Renal pelvis (tissue), 12 donors: ENCODE measurements at places on chromosomes 16 and 17. TPM values are rescaled to one million over a fixed set of nuclear protein-coding genes. Genes with fewer than 3 reads are reported as not detected.

DNA sequence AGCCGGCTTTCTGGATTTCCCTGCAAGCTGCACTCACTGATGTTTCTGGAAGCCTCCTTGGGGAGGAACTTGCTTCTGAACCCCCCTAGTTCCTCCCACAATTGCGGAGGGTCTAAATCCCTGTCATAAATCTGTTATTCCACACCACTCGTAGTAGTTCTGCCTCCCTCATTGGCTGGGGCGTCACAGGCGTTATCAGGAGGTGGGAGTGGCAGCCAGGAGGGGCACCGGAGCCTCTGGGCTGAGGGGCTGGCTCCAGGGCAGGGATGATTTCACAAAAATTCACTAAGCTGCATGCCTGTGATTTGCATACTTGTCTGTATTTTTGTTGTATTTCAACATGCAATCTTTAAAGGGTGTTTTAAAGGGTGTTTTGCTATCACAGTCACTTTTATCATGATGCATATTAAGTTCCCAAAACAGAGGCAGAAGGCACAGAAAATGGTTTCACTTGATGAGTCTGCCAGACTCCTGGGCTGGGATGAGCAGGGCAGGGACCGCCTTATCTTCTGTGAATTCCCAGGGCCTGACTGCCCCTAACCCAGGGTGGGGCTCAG, 176.2 kb upstream of the FOXF1 start:
- DNase-seq = no peak

DNA sequence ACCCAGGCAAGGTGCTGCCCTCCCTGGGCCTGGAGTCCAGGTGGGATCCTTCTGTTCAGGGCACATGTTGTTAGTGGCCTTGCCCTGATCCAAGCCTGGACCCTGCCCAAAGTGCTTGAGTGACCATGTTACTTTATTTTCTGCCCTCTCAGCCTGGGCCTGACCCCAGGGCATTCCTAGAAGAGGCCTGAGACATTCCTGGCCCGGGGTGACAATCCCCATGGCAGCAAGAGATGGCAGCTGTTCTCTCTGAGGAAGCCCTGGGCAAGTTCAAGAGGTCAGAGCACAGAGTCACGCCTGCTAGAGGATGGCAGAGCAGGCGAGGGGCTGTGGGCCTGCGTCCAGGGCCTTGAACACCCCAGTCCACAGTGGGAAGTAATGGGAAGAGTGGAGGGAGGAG, 5.0 kb downstream of the CDH16 start:
- DNase-seq = no peak

- DNase-seq = no peak
These were observed 7.0 kb downstream of the KATNB1 start for GRCh38 chr16:57742543-57742942.

Gene ATP2C2
- 1.4 TPM for polyA plus RNA-seq

Gene VAT1L
- 3.4 TPM for polyA plus RNA-seq
